ENCODE measurements at places on chromosomes 7 and 10.

DNA sequence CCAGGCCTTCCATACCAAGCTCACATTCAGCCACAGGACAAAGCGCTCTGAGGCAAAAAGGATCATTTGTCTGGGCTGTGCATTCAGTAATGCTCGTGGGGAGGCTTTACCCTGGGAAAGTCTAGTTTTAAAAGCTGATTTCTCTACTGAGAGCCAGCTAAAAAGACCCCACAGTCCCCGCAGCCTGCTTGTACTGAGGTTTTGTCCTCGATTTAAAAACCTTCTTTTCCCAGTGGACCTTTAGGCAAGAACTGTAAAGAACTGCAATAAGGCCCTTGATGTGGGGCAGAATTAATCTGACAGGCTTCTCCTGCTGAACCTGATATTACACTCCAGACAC lies 180.3 kb downstream of the USP6NL start:
- DNase-seq, result no peak

DNA sequence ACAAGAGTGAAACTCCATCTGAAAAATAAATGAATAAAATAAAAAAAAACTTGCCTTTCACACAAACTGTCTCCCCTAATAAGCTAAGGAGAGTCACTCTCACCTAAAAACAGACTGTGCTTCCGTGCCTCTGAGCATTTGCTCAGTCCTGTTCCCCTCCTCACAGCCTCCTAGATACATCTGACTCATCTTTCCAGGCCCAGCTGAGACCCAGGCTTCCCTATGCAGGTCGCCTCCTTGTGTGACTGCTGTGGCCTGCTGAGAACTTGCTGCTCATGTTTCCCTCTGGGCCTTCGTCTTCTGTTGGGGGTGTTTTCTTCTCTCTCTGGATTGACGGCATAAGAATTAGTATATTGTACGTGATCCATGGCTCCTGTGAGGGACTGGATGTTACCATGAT lies 777.7 kb downstream of the LRMDA start:
- DNase-seq, result peak; percentile 11

- no peak for DNase-seq
Observed at GRCh38 chr7:88635149-88635548, 124.4 kb upstream of the ZNF804B start.

- DNase-seq, result no peak
Observed at GRCh38 chr7:116679500-116679899, 7.5 kb downstream of the MET start.

GRCh38 chr10:50362547-50363125 lies 111.3 kb upstream of the ASAH2 start:
- peak; percentile 23 for DNase-seq

GRCh38 chr7:104993217-104993862 lies 20.7 kb upstream of the KMT2E start:
- DNase-seq, result no peak

DNA sequence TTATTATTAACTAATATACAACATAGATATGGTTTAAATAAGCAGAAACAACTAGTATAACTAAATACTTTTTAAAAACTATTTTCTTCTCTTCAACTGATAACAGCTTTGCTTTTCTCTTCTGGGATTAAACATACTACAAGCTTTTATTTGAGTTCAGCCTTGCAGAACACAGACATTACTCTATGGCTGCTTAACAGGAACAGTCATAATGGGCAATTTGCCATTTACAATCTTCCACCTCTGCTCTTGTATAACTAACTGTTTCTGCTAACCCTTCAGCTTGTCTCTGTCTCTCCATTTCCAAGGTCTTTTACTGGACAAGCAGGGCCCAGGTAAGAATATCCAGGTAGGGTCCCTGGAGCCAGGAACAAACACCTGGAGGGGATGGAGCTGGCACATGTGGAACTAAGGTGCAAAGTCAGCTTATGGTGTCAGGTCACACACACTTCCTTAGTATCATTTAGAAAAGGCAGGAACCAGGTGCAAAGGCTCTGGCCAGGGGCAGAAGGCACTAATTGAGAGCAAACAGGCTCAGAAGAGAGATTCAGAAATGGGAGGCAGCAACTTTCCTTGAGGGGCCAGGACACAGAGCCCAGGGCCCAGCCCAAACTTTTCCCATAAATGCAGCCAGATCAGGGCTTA lies 93.1 kb downstream of the STRA8 start:
- no peak for DNase-seq

DNA sequence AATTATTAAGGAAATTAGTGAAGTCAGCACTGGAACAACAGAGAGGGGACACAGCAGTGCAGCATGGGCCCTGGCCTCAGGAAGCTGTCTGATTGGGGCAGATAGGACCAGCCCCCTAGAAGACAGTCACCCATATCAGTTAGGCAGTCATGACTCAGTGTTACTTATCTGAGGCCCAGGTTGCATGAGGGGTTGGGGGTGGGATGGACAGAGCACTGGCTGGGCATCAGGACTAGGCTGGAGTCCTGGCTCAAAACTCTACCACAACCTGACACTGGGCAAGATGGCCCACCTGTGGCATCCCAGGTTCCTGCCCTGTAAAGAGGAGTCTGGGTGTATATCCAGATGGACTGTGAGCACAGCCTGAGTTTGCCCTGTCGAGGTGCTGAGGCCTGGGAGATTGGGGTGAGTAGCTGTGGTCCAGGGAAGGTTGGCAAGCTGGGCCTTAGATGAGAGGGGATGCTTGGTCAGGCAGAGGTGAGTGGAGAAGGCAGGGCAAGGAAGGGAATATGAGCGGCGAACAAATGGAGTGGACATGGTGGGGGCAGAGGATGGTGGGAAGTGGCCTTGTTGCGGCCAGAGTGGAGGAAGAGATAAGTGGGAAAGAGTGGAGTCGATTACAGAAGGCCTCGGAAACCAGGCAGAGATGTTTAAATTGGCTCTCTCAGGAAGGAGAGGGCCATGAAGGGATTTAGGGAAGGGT lies 37.5 kb downstream of the HK1 start:
- no peak for DNase-seq

DNA sequence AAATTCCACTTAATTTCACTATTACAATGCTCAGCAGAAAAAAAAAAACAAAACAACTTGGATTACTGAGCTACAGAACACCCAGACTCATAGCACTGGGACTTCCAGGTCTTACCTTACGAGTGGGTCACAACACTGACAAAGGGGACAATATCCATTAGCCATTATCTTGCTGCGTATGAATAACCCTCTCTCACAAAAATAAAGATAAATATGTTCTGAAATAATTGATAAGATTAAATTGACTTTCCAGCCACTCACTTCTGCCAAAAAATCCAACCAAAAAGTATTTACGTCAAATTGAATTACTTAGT lies 128.7 kb downstream of the PKD1L1 start:
- no peak for DNase-seq

- peak; percentile 86 for DNase-seq
Observed at GRCh38 chr10:62610649-62611229, 193.8 kb upstream of the ADO start.

DNA sequence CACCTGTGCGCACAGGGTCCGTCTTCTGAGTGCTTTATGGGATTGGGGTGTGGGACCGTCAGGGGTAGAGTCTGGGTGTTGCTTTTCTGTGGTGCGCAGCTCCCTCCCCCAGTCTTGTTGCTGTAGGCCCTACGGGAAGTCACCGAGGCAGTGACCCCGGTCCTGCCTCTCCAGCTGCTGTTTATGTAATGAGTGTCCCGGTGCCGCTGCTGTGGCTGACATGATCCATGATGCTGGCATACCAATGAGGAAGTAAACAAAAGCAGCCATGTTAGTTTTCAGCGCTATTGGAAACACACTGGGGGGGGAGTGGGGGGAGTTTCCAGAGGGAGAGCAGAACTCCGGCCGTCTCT lies 1.1 kb downstream of the TRIM8 start:
- peak; percentile 86 for DNase-seq

- DNase-seq, result no peak
Observed at GRCh38 chr7:32250471-32251260, 180.5 kb upstream of the PDE1C start.

DNA sequence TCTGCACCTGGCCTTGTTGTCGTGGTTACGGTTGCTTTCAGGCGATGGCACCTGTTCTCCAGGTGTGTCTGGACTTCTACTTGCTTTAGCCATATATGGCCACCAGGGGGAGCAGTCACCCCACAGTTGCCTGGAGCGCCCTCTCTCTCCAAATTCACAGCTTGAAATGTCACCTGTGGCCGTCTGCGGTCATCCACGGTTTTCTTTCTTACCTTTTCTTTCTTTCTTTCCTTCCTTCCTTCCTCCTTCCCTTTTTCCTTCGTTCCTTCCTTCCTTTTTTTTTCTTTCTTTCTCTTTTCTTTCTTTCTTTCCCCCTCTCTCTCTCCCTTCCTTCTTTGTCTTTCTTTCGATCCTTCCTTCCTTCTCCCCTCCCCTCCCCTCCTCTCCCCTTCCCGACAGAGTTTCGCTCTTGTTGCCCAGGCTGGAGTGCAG lies 150.5 kb upstream of the VKORC1L1 start:
- DNase-seq, result peak; percentile 55

DNA sequence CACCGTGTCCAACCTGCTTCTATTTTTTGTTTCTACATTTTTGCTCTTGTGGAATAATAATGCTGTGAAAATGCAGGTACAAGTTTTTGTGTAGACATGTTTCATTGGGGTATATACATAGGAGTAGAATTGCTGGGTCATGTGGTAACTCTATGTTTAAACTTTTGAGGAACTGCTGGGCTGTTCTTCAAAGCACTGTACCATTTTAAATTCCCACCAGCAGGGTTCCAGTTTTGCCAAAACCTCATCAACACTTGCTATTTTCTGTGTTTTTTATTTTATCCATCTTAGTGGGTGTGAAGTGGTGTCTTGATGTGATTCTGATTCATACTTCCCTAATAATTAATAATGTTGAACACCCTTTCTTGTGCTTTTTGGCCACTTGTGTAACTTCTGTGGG lies 138.6 kb downstream of the RGS10 start:
- no peak for DNase-seq

DNA sequence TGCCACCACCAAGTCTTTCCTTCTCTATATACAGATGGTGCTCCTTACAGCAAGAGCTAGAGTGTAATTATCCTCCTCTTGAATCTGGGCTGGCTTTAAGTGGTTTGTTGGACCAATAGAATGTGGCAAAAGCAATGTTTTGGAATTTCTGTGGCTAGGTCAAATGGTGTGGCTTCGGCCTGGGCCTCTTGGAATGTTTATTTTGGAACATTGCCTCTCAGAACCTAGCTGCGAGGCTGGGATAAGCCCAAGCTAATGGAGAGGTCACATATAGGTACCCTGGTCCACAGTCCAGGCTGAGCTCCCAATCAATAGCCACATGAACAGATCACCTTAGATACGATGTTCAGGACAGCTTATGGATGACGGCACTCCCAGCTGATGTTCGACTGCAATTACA lies 556.7 kb downstream of the TYW1 start:
- no peak for DNase-seq

GRCh38 chr10:188546-188945 lies 53.3 kb downstream of the ZMYND11 start:
- DNase-seq, result no peak

DNA sequence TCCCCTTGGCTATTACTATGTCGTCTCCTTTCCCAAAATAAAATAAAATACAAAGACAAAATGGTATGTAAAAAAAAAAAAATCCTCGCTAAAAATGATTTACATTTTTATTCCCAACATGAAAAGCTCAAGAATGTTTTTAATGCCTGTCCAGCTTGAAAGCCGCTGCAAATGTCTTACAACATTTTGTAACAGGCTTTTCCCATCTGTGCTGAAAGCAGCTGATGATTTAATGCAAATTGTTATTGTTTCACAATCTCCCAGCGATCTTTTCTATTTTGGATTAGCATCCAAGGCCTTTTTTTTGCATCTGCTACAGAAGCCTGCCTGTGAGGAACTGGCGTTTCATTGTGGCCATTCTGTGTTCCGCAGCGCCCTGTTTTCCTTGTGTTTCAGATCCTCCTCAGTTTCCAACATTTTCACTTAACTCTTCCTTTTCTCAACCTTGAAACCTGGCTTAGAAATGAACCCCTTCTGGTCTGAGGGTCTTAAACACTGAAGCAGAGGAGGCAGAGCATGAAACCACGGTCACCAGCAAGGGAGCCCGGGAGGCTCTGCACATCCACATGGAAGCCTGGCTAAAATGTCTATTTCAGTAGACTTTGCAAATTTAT lies 712.1 kb downstream of the PARD3 start:
- no peak for DNase-seq

GRCh38 chr10:383519-383918 lies 248.3 kb downstream of the ZMYND11 start:
- DNase-seq, result no peak

GRCh38 chr7:121521711-121522400 lies 125.7 kb upstream of the FAM3C start:
- no peak for DNase-seq

GRCh38 chr7:73999664-74000435 lies 28.1 kb upstream of the ELN start:
- DNase-seq, result no peak

DNA sequence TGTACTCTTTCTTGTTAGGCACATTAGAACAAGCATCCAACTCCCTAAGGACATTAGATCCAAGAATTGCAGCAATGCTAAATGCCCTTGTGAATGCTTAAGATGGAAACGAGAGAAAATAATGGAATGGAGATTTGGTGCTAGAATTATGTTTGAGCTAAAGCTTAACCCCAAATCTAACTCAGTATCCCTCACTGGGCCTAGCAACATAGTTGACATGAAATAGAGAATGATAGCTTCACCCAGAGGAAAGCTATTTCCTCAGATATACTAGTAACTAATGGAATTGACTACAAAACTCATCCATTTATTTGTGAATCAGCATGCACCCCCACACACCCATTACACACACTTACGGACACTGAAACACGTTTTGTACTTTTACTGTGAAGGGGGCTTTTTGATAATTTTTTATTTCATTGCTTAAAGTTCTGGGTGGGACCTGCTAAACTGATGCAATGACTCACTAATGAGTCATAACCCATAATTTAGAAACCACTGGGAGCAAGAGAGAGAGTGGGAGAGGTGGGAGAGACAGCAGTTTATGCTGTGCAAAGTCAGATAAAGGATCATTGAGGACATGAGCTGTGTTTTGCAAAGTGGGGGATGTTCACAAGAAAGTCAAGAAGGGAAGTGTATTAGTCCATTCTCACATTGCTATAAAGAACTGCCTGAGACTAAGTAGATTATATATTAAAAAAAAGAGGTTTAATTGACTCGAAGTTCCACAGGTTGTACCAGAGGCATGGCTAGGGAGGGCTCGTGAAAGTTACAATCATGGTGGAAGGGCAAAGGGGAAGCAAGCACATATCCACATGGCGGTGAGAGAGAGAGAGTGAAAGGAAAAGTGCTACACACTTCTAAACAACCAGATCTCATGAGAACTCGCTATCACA lies 382.7 kb downstream of the SFMBT2 start:
- DNase-seq, result peak; percentile 94

- DNase-seq, result no peak
Observed at GRCh38 chr7:132857703-132858102, 224.2 kb downstream of the CHCHD3 start.

GRCh38 chr7:65449505-65449852 lies 75.8 kb downstream of the ZNF92 start:
- DNase-seq, result no peak

DNA sequence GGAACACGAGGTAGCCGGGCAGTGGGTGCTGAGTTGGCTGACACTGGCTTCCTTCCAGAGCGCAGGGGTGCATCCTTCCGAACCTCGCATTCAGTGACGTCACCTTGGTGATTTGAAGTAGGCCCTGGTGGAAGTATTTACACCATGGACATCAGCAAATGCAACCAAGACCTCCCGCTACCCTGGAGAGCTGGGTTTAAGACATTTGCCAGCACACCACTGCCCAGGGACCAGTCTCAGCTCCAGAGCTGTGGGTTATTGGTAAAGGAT lies 106.4 kb upstream of the GPR26 start:
- no peak for DNase-seq
